Stimulated activated CD4-positive, alpha-beta T cell treated with anti-CD3 and anti-CD28 coated beads, TNF-alpha, amount 100 ng/mL, for 4 hours (primary cell): ENCODE measurements at places on chromosomes 13 and 19.

- no peak for DNase-seq
Measured at GRCh38 chr19:7874076-7874896, at the start of gene PRR36. PRR36 (minus strand) TSS chr19:7874390; CDS start chr19:7873689, 701 bp downstream.

DNA sequence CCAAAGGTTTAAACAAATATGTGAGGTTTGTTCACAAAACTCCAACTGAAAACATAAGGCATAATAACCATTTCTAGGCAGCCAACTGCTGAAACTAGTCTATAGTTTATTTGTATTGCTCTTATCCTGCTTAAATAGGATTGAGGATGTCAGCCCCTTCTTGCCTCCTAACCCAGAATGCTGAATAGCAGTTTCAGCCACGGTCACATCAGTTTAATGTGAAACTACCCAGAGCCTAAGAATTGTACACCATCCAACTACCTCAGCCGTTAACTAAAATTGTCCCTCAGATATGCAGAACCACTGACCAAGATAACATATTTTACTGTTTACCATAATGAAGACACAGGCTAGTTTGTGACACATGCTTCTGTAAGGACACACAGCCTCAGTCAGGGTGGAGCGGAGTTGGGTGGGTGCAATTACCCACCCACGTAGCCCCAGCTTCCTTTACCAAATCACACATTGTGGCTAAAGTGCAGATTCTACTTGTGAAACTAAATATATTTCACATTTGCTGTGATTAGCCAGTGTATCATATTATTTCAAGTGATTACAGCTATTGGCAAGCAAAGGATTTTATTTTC lies 259.9 kb downstream of the EFNB2 start:
- DNase-seq = no peak

DNA sequence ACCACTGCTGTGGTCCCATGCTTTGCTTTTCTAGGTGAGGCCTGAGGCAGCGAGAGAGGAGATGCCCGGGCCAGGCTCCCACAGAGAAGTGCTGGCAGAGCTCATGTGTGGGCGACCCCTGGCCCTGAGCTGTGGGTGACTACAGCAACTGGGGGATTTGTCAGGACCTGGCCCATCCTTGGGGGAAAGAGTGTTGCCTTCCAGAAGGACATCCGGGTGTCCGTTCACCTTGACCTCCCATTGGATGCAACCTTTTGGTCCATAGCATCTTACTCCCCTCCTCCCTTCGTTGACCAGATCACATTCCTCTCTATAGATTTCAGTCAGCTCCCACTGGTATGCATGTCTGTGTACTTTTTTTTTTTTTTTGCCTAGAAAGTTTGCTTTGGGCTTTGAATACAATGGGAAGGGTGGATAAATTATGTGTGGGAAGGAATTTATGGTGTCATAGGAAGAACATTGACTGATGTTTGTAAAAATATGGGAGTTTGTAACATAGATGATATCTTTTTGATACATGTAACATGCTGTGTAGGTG lies 84.2 kb upstream of the RNF113B start:
- no peak for DNase-seq

DNA sequence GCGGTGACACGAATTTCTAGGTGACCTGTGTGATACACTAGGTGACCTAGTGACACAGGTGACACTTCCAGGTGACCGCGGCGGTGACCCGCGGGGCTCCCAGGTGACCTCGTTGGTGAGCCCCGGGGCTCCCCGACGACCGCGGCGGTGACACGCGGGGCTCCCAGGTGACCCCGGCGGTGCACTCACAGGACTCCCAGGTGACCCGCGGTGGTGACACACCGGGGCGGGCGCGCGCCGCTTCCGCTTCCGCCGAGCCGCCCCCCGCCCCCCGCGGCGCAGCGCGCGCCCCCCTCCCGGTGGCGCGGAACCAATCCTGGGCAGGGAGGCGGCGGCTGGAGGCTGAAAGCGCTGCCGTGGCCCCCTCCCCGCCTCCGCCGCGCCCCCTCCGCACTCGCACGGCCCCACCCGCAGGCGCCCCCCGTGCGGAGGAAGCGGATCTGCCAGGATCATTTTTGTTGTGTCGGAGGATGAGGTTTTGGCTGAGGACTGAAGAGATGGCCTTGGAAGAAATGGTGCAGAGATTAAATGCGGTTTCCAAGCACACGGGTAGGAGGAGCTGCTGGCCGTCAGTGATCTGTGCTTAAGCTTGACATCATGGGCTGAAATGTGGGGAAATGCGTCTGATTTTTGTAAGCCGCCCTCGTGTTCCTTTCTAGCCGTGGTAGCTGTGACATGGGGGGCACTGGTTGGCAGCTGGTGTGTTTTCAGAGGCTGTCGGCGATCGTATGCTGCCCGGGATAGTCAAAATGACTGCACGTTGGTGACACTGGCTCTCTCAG lies at the start of gene MCF2L:
Gene MCF2L (plus strand): TSS at position 305 of the 782 bp plus-strand sequence. CDS start 166 bp downstream, at position 471.
- DNase-seq = peak; percentile 50

DNA sequence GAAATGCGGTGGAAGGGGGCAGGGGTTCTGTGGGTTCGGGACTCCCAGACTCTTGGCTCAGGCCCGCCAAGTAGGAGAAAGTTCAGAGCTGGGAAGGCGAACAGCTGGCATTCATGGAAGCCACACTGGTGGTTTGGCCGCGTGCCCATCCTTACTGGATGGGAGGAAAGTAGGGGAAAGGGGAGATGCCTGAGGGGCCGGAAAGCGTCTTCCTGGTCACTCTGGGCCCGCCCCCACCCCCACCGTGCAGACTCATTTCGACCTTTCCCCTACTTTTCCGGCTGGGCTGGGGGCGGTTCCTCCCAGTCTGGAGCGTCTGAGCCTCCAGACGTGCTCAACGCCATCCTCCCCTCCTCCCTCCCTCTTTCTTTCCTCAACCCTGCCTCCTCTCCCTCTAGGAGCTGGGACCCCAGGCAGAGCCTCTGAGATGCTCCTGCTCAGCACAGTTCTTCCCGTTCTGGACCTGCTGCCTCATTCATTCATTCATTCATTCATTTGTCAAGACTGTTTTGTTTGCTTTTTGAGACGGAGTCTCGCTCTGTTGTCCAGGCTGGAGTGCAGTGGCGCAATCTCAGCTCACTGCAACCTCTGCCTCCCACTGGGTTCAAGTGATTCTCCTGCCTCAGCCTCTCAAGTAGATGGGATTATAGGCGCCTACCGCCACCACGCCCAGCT lies 3.5 kb downstream of the ANGPTL4 start:
- no peak for DNase-seq

DNA sequence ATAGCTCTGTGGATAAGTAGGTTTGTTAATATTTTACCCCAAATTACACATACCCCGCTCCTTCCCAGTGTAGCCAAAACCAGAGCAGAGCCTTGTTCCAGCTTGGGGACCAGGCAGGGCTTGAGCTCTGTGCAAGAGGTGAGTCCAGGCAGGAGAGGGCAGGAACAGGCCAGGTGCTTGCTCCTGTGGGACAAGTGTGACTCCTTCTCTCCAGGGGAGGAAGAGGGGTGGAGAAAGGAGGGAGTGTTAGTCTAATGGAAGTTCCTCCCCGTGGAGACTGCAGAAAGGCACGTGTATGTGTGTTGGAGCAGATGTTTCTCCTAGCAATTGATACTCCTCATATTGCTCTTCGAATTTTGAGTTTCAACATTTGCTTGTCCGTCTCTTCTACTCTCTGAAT lies 201.0 kb downstream of the FGF9 start:
- no peak for DNase-seq

DNA sequence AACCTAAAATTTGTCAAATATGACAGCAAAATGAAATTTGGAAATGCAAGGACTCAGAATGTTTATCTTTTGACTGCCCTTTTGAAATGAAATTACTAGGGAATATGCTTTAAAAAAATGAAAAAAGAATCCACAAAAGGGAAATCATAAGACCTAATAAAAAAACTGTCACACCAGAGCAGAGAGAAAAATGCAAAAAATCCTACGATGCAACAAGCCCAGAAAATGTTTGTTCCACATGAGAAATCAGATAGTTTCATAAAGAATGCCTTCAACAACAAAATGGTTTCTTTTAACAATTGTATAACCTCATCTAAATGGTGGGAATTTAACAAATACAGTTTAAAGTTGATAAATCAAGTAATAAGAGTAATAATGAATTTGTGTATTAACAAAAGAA lies 8.0 kb downstream of the LPAR6 start:
- DNase-seq = no peak

- DNase-seq = no peak
Measured at GRCh38 chr19:18098891-18099622, 1.5 kb downstream of the MAST3 start.

DNA sequence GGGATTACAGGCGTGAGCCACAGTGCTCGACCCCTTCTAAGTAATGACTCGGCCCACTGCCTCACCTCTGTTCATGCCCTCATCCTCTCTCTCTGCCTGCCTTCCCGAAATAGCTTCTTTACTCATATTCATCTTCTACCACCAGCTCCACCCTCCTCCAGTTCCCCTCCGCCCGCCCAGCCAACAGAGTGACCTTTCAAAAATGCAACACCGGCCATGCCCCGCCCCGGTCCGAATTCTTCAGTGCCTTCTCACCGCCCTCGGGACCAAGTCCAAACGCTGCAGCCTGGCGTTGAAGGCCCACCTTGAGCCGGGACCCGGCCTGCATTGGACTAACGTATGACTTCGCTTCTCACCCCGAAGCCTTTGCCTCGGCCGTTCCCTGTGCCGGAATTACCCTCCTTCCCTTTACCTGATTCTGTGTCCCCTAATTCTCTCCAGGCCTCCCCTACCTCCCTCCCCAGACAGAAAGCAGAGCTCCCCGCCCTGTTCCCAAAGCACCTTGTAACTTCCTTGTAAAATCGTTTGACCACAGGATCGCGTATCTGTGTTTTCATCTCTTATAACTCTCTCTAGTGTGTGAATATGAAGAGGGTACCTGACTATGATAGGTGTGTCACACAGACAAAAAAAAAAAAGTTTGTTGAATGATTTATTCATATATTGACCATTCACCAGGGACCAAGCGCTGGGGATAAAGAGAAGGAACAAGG lies 8.1 kb upstream of the MUC16 start:
- no peak for DNase-seq
